ENCODE measurements at places on chromosomes 5 and 9.

DNA sequence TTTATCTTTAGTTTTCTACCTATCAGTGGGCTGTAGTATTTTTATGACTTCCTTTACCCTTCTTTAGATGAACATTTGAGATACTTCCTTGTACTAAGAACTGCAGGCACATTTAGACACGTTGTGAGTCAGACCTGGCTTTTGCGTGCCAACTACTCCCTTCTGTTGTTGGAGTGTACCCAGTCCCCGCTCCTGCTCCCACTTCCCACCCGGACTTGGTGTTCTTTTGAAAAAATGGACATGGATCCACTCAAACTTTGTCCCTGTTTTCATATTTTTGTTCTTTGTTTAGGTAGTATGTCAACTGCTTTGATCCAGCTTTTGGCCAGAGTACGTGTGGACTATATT lies 60.7 kb downstream of the PARP8 start:
- DNase-seq, result no peak

DNA sequence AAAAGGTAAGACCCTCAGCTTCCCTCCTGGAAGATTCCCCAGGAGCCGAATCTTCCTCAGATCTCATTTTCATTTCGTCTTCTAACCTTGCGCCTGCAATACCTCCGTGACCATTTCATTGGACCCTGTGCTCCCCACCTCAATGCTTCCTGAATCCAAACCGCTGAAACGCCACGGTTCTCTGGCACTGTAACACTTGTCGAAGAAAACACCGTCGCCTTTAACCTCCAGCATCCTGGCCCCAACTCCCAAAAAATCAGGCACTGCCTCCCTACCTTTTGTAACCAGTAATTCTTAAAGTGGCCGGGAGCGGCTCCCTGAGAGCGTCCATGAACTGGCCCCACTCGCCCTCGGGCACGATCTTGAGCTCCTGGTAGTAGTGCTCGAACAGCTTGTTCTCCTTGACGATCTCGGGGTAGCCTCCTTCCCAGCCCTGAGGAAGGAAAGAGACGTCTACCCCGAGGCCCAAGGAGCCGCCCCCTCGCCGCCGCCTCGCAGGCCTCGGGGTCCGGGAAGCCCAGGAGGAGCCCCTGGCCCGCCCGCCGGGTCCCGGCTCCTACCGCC lies 438 bp downstream of the NSUN2 start:
- no peak for DNase-seq

DNA sequence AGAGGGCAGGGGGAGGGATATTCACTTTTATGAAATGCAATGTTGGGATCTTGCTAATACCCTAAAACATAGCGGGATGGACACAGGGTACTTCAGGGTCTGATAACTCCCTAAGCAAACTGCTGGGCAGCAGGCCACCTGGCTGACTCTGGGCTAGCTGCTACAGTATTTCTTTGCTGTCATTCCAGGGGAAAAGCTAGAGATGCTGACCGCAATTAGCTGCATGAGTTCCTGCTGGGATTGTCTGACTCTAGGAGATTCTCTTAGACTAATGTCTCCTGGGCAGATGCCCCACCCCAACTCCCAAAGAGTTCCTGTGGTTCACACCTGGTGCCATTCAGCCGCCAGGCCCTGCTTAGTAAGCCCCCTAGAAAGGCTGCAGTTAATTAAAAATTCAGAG lies 69.9 kb downstream of the PSAT1 start:
- no peak for DNase-seq

DNA sequence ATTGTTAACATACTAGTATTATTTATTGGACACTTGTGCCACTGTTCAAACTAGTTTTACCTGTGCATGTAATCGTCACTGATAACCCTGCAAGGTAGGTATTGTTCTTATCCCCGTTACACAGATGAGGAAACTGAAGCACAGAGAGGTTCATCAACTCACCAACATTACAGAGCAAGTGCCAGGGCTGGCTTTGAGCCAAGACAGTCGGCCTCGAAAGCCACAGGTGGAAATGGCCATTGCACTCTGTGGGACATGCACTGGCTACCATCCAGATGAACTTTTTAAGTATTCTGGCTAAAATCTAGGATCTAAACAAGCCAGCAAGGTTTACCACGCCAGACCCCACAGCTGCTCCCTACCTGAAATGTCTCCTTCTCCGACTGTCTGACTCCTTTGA lies 57.9 kb downstream of the TEX10 start:
- no peak for DNase-seq

- DNase-seq, result no peak
Measured at GRCh38 chr5:13536933-13537332, 407.6 kb downstream of the DNAH5 start.

- no peak for DNase-seq
Measured at GRCh38 chr5:124876983-124877382, 130.5 kb upstream of the ZNF608 start.

DNA sequence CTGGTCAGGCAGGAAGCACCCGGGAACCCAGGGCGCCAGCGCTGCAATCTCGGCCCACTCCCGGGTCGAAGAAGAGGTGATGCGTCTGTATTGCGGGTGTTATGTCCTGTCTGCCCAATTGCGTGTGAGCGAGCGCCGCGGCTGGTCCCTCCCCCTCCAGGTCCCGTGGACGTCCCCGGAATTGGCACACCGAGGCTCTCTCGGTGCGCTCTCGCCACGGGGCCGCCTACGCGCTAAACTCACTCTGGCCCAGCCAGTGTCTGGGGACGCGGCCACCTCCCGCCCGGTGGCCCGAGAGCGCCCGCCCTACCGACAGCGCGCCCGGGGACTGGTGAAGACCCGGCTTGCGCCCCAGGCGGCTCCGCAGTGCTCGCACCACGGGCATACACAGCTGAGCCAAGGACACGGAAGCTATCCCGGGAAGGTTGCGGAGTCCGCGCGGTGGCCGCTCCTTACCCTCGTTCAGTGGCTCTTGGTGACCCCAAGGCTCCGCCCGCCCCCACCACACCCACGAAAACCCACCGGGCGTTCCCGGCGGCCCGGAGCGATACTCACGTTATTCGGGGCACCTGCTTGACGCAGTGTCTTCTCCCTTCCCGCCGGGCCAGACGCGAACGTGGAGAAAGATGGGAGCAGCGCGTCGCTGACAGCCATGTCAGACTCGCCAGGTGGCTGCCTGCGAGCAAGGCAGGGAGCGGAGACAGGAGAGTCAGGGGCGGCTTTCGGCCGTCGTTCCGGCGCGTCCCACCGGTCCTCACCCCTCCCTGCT lies 1.0 kb downstream of the KLF4 start:
- DNase-seq, result no peak

- DNase-seq, result no peak
Measured at GRCh38 chr9:114451707-114452031, 53.6 kb downstream of the WHRN start.

GRCh38 chr5:106833517-106833916 lies 837.2 kb downstream of the EFNA5 start:
- DNase-seq, result no peak

DNA sequence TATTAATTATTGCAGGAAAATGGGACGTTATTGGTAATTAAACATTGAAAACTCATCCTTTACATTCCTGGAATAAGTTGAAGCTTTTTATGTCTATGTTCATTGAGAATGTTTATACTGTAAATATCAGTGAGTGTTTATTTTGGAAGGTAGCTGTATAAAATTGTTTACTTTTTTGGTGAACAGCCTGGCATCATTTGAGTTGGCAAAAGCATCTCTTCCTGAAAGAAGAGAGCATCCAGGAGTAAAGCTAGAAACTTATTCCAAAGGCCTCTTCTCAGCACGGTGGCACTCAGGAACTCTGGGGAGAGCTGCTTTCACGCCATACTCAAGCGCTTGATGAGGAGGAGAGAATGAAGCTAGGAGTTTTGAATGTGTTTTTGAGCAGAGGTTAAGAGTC lies 79.9 kb downstream of the GAPVD1 start:
- DNase-seq, result no peak

DNA sequence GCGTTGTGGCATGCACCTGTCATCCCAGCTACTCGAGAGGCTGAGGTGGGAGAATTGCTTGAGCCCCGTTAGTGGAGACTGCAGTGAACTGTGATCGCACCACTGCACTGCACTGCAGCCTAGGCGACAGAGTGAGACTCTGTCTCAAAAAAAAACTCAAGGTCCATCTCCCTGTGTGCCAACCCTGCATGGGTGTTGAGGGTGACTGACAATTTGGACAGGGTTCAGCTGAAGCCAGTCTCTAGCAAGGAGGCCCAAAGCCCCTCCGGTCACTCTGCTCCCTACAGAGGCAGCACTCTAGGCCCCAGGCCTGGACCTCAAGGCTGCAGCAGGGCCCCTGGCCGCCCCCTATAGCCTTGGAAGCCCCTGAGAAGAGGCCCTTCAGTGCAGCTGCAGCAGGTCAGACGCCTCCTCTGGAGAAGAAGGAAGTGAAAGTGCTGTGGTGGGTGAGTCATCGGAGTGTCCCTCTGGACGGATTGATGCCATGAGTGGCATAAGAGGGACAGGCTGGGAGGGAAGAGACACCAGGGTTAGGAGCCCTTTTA lies 39.2 kb upstream of the NEK6 start:
- no peak for DNase-seq

GRCh38 chr5:65127161-65127901 lies 354.4 kb downstream of the ADAMTS6 start:
- DNase-seq, result no peak

GRCh38 chr5:159947708-159948358 lies 31.6 kb downstream of the ADRA1B start:
- no peak for DNase-seq

GRCh38 chr5:167982-168660 lies 23.2 kb upstream of the LRRC14B start:
- no peak for DNase-seq

GRCh38 chr5:89043676-89044075 lies 160.7 kb upstream of the MEF2C start:
- DNase-seq, result no peak

- no peak for DNase-seq
Measured at GRCh38 chr9:99027443-99027842, 77.5 kb upstream of the TGFBR1 start.

- no peak for DNase-seq
Measured at GRCh38 chr9:95127249-95128176, 190.0 kb downstream of the FANCC start.

GRCh38 chr5:109939116-109939682 lies 249.5 kb downstream of the MAN2A1 start:
- no peak for DNase-seq

DNA sequence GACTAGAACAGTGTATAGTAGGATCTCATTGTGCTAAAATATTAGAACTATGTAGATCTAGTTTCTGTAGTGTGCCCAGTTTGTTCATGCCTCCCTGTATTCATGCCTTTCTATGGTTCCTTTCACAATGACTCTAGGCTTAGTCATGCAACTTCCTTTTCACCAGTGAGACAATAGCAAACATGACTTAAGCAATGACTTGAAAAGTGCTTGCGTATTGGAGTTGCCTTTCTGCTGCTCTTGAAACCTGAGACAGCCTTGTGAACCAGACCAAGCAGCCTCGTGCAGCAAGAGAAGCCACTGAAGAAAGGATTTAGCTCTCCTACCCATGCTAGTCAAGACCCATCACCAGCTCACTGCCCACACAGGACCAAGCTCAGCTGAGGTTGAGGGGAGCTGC lies 294.5 kb upstream of the TAS2R1 start:
- DNase-seq, result no peak

DNA sequence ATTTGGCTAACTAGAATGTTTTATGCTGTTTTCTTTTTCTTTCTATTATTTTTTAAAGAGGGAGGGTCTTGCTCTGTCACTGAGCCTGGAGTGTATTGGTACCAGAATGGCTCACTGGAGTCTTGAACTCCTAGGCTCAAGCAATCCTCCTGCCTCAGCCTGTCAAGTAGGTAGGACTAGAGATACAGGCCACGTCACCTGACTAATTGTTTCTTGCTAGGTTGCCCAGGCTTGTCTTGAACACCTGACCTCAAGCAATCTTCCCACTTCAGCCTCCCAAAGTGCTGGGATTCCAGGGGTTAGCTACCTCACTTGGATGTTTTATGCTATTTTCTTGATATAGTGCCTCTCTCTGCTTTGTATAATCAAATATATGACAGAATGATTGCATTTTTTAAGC lies 166.2 kb downstream of the AOPEP start:
- DNase-seq, result no peak

DNA sequence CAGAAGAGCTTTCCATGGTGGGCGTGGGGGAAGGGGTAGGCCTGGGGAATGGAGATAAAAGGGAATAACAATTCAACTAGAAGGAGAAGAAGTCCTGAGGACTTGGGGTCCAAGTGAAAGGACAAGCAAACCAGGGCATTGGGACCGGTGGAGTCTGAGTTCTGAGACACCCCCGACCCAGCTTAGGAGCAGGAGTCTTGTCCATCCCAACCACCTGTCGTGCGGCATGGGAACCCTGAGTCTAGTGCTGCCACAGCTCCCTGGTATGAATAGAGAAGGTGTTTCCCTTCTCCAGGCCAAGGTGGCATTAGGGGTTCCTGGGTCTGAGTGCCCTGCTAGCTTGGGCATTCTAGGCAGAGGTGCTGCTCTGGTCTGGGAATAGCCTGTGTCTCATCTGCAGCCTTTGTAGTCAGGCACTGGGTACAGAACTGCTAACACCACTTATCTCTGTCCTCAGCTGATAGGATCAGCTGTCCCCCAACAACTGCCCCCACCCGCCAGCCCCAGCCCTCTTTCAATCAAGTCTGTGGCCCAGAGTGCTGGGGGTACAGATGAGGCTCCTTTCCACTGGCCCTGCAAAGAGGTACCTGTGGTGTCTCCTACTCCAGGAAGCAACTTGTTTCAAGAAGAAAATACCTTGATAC lies 9.9 kb downstream of the HNRNPAB start:
- no peak for DNase-seq

GRCh38 chr9:91033797-91034196 lies 232.2 kb downstream of the SYK start:
- no peak for DNase-seq

- no peak for DNase-seq
Measured at GRCh38 chr9:105127863-105128220, 116.6 kb upstream of the SLC44A1 start.

- DNase-seq, result no peak
Measured at GRCh38 chr5:14417276-14417730, 164.3 kb upstream of the OTULINL start.

DNA sequence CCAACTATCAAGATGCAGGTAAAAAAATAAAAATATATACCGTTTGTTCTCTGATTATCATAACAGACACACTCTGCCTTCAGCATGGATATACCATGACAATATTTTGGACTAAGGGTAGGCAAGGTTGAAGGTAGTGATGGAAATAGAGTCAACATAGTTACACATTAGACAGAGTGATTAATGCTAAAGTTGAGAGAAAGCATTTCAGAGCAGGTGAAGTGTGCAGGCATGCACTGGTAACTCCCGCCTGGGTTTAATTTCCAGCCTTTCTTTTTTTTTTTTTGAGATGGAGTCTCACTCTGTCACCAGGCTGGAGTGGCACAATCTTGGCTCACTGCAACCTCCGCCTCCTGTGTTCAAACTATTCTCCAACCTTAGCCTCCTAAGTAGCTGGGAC lies 458.5 kb downstream of the TLR4 start:
- no peak for DNase-seq

DNA sequence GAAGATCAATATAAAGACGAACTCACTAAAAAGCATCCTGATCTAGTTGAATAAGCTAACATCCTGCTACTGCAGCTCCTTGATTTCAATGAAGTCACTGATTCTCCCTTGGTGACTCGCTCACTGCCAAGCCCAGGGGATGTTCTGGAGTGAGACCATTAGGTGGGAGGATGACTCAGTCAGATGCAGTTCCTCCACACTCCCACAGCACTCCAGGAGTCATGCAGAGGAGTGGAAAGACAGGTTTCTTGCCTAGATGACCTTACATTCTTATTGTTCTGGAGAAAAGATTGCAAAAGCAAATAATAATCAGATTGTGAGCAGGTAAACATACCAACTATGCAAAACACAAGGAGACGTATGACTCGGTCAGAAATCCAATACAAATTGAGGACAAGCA lies 15.3 kb downstream of the GCNT4 start:
- no peak for DNase-seq

- DNase-seq, result no peak
Measured at GRCh38 chr9:137435980-137436760, 5.0 kb downstream of the ENTPD8 start.

Data from SK-N-MC (cell line).